ENCODE measurements at places on chromosomes 12 and 14.

DNA sequence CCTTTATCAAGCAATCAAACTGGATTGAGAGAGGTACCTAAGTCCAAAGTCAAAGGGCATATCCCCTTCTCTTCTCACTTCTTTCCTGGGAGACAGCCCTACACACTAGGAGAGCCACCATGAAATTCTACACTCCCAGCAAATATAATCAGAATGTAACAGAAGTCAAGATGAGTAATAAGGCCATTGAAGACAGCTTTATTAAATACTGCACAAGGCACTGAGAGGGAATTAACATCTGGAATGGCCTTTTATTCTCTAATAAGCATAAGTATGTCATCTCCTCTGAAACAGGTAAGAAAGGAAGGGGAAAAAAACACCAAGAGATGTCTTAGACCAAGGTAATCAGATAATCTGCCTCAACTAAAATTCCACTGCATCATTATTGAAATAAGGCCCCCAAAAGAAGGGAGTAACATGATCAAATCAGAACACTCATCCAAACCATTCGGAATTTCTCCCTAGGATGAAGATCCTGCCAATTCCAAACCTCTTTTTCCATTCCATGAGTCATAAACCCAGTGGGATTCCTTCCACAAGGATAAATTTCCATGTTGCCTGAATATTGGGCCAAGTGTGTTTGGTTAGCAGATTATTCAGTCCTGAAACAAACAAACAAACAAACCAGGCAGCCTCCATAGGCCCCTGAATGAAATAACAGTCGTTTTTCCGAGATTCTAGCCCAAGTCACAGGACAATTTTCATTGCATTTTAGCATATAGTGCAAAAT is 19.9 kb downstream of the SLC35F4 start:
- DNase-seq, result no peak

DNA sequence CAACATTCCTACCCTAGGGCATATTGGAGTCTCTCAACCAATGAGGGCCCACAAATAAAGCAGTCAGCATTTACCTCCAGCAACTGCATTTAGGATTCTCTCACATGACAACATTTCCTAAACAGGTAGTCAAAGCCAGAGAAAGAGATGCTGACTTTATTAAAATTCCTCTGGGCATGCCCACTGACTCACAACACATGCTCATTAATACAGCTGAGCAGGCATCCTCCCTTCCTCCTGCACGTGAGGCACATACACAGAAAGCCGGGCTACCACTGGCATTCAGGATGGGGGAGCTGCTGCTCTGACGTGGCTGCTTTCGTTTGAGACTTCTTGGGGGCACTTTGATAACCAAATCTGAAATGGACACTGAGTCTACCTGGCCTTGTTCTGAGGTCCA is 174.1 kb downstream of the NRXN3 start:
- DNase-seq, result no peak

DNA sequence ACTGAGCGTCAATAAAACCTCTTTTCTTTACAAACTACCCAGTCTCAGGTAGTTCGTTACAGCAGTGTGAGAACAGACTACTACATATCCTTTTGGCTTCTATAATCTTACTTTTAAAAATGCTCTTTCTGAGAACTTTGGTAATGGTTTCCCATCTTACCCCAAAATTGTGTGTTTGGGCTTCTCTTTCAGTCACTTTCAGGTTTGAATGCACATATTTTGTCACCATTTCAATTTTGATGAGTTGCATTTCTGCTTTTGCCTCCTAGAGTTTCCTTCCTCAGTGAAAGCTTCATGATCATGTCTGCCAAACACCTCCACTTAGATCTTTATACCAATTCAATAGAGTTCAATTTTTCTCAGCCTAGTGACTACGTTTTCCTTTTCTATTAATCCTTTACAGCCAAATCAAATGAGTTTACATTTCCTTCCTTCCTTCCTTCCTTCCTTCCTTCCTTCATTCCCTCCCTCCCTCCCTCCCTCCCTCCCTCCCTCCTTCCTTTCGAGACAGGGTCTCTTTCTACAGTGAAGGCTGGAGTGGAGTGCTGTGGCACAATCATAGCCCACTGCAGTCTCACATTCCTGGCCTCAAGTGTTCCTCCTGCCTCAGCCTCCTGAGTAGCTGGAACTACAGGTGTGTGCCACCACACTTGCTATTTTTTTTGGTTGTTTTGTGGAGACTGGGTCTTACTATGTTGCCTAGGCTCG is 124.9 kb downstream of the BCAT1 start:
- DNase-seq, result no peak

GRCh38 chr14:105501504-105502291 is 10.7 kb downstream of the TEDC1 start:
- no peak for DNase-seq

GRCh38 chr14:62854951-62855350 is 190.3 kb downstream of the KCNH5 start:
- DNase-seq, result no peak

- no peak for DNase-seq
Measured at GRCh38 chr14:32469388-32470160, 140.5 kb downstream of the AKAP6 start.

DNA sequence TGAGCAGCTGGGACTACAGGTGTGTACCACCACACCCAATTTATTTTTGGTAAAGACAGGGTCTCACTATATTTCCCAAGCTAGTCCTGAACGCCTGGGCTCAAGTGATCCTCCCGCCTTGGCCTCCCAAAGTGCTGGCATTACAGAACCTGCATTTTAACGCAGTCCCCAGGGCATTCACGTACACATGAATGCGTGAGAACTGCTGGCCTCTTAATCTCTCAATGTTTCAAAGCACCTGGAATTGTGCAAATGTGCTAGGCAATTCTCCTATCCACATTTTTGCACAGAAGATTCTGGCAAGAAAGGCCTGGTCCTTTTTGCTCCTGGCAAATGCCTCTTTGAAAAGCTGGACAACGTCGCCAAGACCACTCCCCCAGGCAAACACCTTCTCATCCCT is 35.2 kb downstream of the TESC start:
- DNase-seq, result no peak

DNA sequence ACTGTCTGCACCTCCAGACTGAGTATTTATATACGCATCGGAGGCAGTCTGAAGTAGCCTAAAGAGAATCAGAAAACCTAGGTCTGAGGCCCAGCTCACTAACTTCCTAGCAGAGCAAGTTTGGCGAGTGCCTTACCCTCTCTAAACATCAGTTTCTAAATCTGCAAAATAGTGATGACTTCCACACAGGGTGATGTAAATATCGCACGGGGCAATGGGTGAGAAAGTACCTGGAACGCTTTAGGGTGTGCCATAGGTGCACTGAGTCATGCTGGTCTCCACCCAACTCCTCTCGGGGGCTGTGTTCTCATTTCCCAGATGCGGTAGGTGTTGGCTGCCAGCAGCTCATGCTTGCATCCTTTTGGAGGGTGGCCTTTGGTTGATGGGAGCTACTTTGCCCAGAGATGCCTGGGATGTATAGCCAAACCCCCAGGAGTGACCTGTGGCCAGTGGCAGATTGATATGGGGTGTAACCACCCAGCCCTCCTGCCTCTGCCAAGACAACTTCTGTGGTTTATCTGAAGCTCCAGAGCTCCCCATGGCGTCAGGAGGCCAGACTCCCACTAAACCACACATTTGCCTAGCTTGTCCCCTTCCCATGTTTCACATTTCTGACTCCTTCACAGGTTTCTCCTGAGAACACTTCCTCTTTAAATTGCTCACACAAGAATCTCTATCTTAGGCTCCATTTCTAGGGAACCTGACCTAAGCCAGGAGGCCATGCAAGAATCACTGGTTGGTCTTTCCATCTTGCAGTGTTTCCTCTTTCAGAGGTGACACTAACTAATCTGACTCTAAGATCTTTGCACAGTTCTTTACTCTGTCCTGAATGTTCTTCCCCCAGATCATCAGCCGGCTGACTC is 62.0 kb upstream of the TUNAR start:
- no peak for DNase-seq

GRCh38 chr12:55051197-55051947 is 31.6 kb downstream of the NEUROD4 start:
- DNase-seq, result no peak

GRCh38 chr12:58564721-58565120 is 355.6 kb downstream of the LRIG3 start:
- DNase-seq, result no peak

DNA sequence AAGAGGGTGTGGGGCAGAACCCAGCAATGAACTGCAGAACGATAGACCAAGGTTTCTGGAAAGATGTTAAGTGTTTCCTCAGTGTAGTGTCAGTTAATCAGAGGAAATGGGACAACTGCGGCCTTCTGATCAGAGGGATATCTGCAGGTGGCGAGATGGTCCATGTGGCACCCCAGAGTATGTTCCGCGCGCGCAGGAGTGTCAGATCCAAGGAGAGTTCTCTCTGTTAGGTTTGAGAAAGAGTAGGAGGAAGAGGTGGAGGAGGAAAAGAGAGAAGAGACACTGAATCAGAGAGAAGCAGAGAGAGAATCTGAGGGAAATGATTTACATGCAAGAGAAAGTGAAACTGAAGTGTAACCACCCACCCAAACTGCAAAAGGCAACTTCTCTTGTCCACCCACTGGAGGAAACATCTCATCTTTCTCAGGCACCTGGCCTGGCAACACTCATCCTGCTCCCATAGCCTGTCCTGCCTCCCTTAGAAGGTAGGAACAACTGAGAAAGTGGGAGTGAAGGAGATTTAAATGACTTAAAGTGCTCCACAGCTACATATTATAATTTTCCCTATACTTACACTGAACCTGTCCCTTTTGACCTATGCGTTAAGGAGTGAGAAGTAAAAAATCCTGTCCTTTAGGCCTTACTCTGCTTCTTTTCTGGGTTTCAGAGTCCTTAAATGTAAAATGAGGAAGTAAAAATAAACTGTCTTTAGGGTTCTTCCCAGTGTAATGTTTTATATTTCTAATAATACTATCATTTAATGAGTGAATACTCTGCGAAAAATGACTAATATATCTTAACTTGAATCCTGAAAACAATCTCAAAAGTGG is 6.8 kb upstream of the TESPA1 start:
- DNase-seq, result no peak

DNA sequence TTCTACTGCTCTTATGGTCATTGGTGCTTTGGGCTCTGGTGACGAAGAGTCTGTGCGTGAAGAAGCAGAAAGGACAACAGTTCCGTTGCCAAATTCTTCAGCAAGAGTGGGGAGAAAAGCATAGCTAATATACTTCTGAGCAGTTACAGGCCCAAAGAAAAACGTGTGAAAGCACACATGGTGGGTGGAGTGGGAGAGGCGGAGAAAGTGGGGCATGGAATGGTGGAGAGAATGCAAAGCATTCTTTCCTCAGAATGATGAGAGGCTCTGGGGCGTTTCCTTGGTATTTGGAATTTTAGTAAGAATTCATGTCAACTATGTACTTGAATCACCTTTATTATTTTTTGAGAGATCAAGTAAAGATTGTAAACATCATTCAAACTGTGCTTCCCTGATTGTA is 396.1 kb downstream of the NAV3 start:
- no peak for DNase-seq

DNA sequence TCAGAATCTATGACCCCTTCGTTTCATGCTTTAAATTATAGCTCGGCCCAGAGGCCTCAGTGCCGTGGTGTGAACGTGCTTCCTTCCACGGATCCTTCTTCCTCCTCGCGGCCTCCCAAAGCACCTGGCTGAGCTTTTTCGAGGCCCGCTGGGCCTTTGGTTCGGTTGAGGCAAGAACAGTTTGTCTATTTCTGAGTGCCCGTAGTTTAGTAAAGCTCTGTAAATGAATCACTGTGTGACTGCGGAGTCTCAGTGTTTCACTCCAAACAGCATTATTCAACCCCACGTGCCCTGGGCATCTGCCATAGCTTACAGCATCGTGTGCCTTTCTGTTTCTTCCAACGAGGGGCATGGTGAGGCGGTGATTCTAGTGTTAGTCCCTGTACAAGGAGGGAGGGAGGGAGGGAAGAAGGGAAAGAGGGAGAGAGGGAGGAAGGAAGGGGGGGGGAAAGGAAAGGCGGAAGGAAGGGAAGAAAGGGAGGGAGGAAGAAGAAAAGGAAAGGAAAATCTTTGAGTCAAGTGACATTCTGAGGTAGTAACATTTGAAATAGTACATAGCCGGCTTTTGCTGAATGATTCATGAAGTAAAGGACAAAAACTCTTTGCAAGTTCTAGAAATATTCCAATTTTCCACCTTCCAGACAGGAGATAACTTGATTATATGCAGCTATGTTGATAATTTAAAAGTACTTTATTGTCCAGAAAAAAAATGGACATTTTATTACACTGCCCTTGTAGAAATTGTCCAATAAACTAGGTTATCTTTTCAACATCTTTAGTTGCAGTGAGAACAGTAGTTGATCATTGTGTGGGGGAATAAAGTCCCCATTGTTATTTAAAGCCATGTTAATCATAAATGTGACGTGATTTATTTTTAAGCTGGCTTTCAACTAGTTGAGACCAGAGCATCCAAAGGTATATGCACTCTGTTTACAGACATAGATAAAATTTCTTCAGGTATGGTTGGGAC is 1.2 kb upstream of the TRIM9 start:
- DNase-seq, result no peak

GRCh38 chr12:68483592-68484383 is 126.9 kb upstream of the RAP1B start:
- DNase-seq, result no peak

DNA sequence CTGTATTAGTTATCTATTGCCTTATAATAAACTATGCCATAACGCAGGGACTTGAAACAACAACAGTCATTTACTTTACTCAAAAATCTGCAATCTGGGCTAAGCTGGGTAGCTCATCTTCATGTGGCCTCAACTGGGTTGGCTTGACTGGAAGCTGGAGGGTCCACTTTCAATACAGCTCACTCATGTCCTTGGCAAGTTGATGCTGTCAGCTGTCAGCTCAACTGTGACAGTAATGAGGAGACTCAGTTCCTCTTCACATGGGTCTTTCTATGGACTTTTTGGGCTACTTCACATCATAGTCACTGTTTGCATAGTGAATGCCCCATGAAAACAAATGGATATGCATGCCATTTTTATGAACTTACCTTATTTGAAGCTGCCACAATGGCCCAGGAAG is 33.6 kb upstream of the STRAP start:
- no peak for DNase-seq

DNA sequence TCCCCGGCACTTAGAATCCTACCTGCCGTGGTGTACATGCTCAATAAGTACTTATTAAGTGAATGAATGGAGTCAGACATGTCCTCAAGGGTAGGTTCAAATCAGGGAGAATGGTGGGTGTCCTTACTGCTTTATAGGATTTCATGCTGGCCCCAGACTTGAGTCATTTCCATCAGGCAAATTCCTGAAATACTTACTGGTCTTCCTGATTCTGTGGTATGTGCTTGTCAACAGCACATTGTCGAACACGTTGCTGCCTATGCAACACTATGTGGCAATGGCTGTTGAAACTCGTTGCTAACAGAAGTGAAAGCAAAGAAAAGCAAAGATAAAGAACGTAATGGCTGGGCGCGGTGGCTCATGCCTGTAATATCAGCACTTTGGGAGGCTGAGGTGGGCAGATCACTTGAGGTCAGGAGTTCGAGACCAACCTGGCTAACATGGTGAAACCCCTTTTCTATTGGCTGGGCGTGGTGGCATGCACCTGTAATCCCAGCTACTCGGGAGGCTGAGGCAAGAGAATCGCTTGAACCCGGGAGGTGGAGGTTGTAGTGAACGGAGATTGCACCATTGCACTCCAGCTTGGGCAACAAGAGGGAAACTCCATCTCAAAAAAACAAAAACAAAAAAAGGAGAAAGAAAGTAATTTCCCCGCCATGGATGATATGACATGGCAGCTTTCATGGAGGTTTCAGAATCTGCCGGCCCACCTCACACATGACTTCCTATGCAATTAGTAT is 214.9 kb downstream of the ZFP36L1 start:
- DNase-seq, result peak; percentile 96

- no peak for DNase-seq
Measured at GRCh38 chr12:96497855-96498254, 8.5 kb downstream of the CFAP54 start.

GRCh38 chr12:116897476-116897875 is 13.3 kb upstream of the FBXW8 start:
- no peak for DNase-seq

- DNase-seq, result no peak
Measured at GRCh38 chr12:113133036-113133435, 2.5 kb downstream of the RASAL1 start.

Data from non-pigmented ciliary epithelial cell (primary cell).